ENCODE measurements at places on chromosomes 12 and 14.

- no peak for DNase-seq
Measured at GRCh38 chr12:29158115-29158763, 9.2 kb downstream of the FAR2 start.

GRCh38 chr14:78227248-78228077 lies 57.3 kb downstream of the NRXN3 start:
- no peak for DNase-seq

- DNase-seq, result no peak
Measured at GRCh38 chr14:21043974-21044618, 1.9 kb downstream of the RNASE7 start.

DNA sequence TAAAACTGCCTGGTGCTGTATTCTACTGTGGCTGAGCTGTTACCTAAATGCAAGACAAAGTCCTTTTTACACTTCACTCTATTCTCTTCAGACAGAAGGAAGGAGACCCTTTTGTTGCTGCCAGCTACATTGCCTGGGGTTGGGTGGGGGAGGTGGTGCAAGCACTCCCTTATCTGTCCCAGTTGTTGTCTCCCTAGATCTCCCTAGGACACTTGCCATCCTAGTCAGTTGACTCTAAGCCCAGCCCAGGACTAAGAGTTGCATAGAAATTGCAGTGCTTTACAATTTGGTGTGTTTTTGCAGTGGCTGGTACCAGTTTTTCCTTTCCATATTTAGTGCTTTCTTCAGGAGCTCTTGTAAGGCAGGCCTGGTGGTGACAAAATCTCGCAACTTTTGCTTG lies 35.1 kb downstream of the SCYL2 start:
- DNase-seq, result no peak

GRCh38 chr14:72906316-72906715 lies 12.4 kb upstream of the DPF3 start:
- no peak for DNase-seq

DNA sequence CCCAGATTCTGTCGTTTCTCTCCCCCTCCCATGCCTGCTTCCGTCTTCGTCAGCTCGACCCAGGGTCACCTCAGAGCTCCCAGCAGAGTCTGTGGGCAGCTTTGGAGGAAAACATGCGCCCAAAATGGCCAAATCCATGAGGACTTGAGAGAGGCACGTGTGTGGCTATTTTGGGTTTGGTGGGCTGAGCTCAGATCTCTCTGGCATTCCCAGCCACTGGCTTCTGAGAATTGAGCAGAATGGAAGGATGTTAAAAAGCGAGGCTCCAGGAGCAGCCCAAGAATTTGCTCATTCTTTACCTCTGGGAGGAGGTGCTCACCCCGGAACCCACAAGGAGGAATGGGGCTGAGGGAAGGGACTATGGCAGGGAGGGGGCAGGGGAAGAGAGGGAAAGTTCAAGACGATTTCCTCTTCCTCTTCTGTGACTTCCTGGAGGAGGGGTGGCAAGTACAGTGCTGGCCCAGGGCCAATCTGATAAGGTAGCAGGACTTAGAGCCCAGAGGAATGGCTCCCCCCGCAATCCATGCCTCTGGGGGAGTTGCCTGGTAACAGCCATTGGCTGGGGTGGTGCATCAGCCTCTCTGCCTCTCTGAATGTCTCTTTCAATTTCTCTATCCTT lies 20.1 kb downstream of the TSPAN9 start:
- DNase-seq, result no peak

GRCh38 chr12:132142679-132143335 lies 1.3 kb downstream of the DDX51 start:
- no peak for DNase-seq

GRCh38 chr12:68972595-68972994 lies 39.6 kb upstream of the CPM start:
- no peak for DNase-seq
